ENCODE measurements at places on chromosomes 4 and X. TPM values are rescaled to one million over a fixed set of nuclear protein-coding genes. Genes with fewer than 3 reads are reported as not detected.

Gene IQSEC2
- 4.2 TPM for total RNA-seq

Gene SH3TC1
- 36.3 TPM for total RNA-seq

Gene RAB28
- 12.3 TPM for total RNA-seq

Gene MAGEA1
- not detected for total RNA-seq

Gene ZNF732
- total RNA-seq: 0.93 TPM

Gene PLXNB3
- 7.3 TPM for total RNA-seq

Gene TMPRSS11E
- total RNA-seq: 10.4 TPM

Gene SLC9B2
- total RNA-seq: 7.7 TPM

Gene VCX
- not detected for total RNA-seq

Gene GPR143
- not detected for total RNA-seq

Gene MAGEA9B
- total RNA-seq: not detected

Gene HPSE
- total RNA-seq: 7.3 TPM

Gene SEC31A
- total RNA-seq: 108 TPM

Gene COX7B2
- total RNA-seq: not detected

Gene RBMXL3
- not detected for total RNA-seq

Gene BTK
- total RNA-seq: not detected

Gene FMR1
- total RNA-seq: 9.1 TPM

Gene RAB40A
- total RNA-seq: not detected

Gene STPG2
- not detected for total RNA-seq

Gene TMPRSS11A
- total RNA-seq: 1.4 TPM

Gene TMEM185A
- 16.3 TPM for total RNA-seq

Gene PPP2R2C
- 1.2 TPM for total RNA-seq

Gene FAM47C
- not detected for total RNA-seq

Gene GABRG1
- total RNA-seq: not detected

Gene FAM9C
- not detected for total RNA-seq

Gene ARHGAP36
- not detected for total RNA-seq

Gene CENPVL3
- total RNA-seq: not detected

Gene GABRA4
- total RNA-seq: not detected

Gene PIGA
- total RNA-seq: 10.7 TPM

Gene ADRA2C
- not detected for total RNA-seq

Gene PARM1
- not detected for total RNA-seq

Gene DCAF4L1
- 0.21 TPM for total RNA-seq

Gene CT83
- total RNA-seq: not detected

Gene BGN
- not detected for total RNA-seq

Gene TRAM1L1
- 1.9 TPM for total RNA-seq

Gene IGBP1
- 44.7 TPM for total RNA-seq

Gene SPANXD
- not detected for total RNA-seq

Gene MAGEA8
- not detected for total RNA-seq

Gene MAGEB10
- not detected for total RNA-seq

Gene HERC5
- total RNA-seq: not detected

Gene RAB9B
- total RNA-seq: 0.19 TPM

Gene ETNPPL
- total RNA-seq: not detected

Gene STS
- 1.5 TPM for total RNA-seq

Gene GIMD1
- not detected for total RNA-seq

Gene FRMD7
- total RNA-seq: not detected

All from airway epithelial cell (primary cell).